ENCODE measurements at places on chromosomes 4 and X.
A peak's percentile ranks its signal among the peaks of the same experiment; 100 is the strongest.

DNA sequence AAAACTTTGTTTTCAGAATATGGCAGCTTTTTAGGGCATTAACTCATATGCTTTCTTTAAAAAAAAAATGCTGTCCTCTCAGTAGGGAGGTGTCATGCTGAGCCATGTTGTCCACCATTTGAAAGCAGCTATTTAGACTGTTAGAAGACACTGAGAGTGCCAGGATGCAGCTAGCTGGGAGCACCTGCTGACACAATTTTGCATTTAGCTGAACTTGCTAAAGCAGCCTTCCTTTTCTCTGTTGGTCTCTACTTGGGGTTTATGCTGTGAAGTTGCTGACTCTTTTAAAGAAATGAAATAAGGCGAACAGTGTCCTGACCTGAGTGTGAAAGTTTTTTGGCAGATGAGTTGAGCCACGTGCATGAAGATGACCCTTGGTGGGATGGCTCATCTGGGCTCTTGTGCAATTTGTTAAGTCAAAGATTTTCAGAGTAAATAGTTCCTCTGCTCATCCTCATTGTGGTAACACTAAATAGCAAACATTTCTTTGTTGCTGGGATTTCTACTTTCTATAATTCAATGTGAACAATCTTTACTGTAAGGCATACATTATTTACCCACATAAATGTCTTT is 64.5 kb downstream of the CDS1 start:
- no peak for DNase-seq

GRCh38 chrX:44106864-44107263 is 133.7 kb upstream of the NDP start:
- DNase-seq: no peak

DNA sequence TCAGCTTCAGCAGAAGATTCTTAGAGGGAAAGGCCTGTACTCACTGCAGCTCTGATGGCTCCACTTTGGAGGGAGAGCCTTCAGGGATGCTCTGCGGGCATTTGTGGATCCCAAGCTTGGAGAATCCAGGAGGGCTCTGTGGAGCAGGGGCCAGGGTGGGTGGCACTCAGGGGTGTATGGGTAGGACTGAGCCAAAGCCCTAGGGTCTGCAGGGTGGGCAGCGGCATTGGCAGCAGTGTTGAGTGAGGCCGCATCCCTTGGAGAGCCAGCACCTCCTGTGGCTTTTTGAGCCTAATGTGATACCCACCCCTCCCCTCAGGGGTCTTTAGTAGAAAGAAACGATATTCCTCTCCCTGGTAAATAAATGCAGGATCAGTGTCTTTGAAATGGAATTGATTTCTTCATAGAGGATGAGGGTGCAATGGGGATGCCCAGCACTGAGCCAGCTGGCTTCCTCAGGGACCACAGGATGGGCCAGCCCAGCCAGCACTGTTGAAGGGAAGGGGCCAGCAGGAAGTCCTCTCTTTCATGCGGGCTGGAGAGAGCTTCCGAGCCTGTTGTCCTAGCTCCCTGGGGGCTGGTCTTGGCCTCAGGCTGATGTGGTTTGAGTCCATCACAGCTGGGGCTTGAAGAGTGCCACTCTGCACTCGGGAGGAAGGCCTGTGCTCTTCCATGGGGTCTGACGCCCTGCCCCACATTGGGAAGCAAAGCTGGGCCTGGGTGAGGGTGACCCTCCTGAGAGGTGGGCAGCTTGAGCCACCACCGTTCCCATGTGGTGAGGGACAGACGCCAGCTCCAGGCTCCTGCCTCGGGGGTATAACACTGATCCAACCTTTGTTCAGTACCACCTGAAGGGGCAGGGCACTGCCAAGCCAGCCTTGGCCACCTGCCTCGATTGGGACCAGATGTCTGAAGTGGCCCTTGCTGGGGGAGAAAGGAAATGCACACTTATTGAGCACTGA is 49.5 kb downstream of the PSAPL1 start:
- no peak for DNase-seq

- no peak for DNase-seq
Measured at GRCh38 chrX:67734111-67734753, 190.4 kb downstream of the AR start.

GRCh38 chr4:89906777-89907521 is 12.3 kb downstream of the MMRN1 start:
- DNase-seq: no peak

DNA sequence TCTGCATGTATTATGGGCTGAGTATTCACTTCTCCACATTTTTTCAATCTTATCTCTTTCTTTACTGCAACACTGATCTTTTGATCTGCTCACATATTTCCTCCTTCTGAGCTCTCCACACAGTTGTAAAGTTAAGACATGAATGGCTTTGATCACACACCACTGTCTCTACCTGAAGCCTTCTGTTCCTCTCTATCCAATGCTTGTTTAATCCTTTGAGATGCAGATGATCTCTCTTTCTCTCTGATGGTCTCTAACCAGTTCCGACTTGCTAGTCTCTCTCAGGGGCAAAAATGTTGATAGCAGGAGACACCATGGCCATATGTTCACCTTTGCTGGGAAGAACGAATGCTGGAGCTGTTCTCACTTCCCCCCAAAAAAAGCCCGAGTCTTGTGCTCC is 162.4 kb downstream of the UNC5C start:
- DNase-seq: no peak

GRCh38 chrX:42930951-42931350 is 153.0 kb upstream of the PPP1R2C start:
- no peak for DNase-seq

GRCh38 chr4:148808416-148808815 is 366.2 kb upstream of the NR3C2 start:
- no peak for DNase-seq

GRCh38 chr4:83149865-83150652 is 35.5 kb upstream of the PLAC8 start:
- DNase-seq: no peak

- DNase-seq: no peak
Measured at GRCh38 chr4:77196866-77197265, 39.9 kb downstream of the CCNG2 start.

- no peak for DNase-seq
Measured at GRCh38 chrX:55312655-55313054, 47.9 kb upstream of the PAGE3 start.

DNA sequence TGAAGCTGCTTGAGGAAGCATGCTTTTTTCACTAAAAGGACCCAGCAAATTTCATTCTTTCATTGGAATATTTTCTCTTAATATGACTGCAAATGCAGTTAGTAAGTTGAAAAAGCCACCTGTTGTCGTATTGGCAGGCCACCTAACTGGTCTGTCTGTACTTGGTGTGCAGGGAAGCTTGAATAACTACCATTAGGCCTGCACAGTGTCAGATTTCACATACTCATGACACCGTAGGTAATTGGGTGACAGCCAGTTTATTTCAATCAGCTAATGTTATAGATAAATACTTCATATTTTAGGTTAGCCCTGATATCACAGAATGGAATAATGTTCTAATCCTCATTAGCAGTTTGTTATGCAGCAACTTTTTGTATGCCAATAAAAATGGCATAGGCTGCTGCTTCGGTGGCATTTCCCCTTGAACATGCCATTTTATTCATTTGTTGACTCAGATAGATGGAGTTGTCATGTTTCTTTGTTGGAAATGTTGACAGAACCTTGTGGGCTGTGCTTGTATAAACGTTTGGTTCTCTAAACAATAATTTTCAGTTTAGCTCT is 173.7 kb downstream of the RPA4 start:
- DNase-seq: peak; percentile 78

GRCh38 chr4:161929956-161930355 is 233.8 kb downstream of the FSTL5 start:
- no peak for DNase-seq

DNA sequence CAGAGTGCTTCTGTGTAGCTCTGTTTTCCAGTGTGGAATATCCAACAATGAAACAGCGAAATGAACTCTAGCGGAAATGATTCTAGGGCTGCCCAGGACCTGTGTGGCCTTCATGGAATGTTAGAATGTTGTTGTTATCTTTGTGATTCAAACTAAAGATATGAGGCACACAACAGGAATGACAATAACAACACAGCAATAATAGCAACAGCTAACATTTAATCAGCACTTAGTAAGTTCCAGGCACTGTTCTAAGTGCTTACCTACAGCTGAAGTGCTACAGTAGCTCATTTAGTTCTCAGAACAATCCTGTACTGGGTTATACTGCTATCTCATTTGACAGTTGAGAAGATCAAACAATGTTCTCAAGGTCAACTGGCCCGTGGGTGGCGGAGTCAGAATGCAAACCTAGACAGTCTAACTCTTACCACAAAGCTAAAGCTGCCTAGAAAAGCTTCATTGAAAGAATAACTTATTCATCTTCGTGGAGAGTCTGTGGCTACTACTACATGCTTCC is 63.7 kb downstream of the MAML3 start:
- DNase-seq: no peak

DNA sequence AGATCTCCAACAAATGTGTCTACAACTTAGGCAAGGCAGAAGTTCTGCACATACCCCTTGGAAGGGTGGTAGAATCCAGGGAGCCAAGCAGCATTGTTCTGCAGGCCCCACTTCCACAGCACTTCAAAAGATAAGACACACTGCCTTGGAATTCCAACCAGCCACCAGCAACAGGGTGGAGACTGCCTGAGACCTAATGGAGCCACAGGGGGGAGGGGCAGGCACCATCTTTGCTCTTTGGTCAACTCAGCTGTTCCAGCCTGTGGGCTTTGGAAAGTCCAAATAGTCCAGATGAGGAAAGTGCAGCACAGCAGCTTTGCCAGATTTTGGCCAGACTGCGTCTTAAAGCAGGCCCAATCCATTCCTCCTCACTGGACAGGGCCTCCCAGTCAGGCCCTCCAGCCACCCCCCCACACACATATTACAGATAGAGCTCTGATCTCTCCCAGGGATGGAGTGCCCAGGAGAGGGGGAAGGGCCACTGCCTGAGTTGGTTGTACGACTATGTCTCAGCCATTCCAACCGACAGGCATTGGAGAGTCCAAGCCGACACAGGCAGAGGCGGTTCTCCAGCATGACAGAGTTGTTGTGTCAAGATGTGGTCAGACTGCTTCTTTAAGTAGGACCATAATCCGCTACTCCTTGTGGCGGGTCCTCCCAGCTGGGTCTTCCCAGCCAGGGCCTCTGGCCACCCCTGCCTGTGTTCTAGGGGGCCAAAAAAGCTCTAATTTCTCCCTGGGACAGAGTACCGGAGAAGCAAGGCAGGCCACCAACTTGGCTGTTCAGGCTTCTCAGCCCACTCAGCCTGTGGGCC is 42.5 kb upstream of the ANTXR2 start:
- DNase-seq: no peak

GRCh38 chrX:140087875-140088274 is 122.6 kb upstream of the CXorf66 start:
- DNase-seq: no peak

- DNase-seq: no peak
Measured at GRCh38 chr4:8473198-8473919, 32.8 kb downstream of the TRMT44 start.

DNA sequence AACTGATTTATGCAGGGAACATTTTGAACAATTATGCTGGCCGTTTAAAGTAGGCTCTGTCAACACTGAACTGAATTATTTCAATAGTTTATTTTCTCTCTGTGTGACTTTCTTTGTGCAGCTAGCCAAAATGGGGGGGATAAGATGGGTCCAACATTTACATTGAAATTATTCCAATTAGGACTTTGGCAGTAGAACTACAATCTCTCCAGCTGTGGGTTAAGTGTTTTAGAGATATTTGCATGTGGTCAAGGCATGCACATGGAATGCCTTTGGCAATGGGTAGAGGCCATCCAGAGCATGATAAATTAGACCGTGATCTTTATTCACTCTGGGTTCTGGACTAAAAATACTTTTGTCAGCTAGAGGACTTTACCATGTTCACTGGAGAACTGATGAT is 107.9 kb upstream of the ELOVL6 start:
- DNase-seq: peak; percentile 67

DNA sequence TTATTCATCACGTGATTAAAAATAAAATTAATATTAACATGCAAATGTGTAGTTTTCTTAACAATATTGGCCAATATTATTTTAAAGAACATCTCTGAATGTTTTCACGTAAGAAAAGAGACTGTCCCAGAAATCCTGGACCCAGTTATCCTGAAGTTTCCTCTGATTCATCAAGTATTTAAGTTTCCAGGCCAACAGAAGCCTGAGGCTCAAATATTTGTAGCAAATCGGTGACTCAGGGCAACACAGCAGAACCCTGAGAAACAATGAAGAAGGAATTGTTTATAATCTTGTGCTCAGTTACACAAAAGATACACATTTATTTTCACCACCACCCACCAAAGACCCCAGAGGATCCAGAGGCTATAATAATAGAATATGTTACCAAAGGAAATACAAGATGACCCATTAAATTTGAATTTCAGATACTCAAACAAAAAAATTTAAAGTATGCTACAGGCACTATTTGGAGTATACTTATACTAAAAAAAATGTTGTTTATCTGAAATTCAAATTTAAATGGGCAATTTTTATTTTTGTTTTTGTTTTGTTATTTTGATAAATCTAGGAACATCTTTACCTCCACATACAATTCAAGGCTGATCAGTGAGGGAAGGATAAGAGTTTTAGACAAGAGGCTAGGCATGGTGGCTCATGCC is 33.9 kb upstream of the SLC7A11 start:
- DNase-seq: no peak

- DNase-seq: no peak
Measured at GRCh38 chrX:24335871-24336270, 22.0 kb upstream of the SUPT20HL2 start.

GRCh38 chrX:71990518-71990917 is 79.9 kb downstream of the NHSL2 start:
- no peak for DNase-seq

DNA sequence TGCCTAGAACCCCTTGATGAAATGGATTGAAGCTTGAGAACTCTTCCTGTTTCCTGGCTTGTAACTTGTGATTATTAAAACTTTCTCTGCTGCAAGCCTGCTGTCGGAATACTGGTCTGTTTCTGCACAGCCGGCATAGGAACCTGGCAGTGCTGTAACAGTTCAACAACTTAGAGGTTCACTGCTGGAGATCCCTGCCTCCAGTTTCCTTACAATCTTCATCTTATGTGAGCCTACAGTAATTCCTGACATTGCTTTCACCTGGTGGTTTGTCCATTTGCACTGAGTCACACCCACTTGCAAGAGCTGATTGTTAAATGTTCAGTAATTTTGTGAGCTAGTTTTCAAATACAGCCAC is 1.3 kb upstream of the SEPSECS start:
- DNase-seq: no peak

DNA sequence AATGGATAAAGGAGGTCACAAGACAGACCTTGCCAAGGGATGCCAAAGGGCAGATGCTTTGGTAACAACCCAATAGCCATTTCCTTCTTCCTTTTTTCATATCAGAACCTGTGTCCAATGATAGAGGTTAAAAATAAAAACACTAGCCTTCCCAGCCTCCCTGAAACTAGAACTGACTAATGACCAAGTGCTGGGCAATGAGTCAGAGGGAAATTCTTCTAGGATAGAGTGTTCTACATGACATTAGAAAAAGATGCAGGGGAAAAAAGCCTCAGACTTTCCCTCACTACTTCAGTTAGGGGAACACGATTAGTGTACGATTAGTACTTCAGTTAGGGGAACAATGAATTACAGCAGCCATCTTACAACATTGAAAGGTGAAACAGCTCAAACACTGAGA is 29.3 kb upstream of the FAM47C start:
- no peak for DNase-seq
